Muscle of leg (tissue), 16 donors: ENCODE measurements at places on chromosomes 2 and 18. TPM values are rescaled to one million over a fixed set of nuclear protein-coding genes. Genes with fewer than 3 reads are reported as not detected.

DNA sequence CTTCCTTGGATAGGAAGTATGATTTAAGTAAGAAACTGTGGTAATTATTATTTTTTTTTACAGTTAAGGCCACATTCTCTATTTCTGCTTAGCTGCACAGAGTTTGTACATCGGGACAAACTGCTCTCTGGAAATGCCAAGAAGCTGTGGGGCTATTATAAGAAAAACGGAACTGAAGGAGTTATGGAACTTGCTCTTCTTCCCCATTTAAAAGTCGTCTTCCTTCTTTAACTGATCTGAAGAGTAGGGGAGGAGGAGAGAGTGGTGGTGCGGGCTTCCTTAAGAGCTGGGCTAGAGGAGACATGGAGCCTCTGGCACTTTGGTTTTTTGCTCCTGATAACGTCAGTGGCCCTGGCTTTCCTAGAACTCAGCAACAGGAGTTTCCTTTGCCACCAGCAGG lies 54.4 kb downstream of the RAB31 start:
- no peaks in the 10 kb centered on the region for H3K27me3 ChIP-seq
- H3K4me1 ChIP-seq = peaks cover 5% of the 10 kb centered on the region
- peak overlapping the region; percentile 20 for H3K27ac ChIP-seq
- peak; percentile 60 for DNase-seq
- H3K4me3 ChIP-seq = no peak overlapping the region

- H3K27me3 ChIP-seq = no peaks in the 10 kb centered on the region
- H3K4me1 ChIP-seq = no peaks in the 10 kb centered on the region
- peak; percentile 32 for DNase-seq
- H3K27ac ChIP-seq = no peak overlapping the region
- H3K36me3 ChIP-seq = no peaks in the 10 kb centered on the region
These were observed 674.5 kb downstream of the KCNJ3 start for GRCh38 chr2:155372969-155373368.

The CROCC2 gene
- total RNA-seq = 0.04 TPM

The MAP2 gene
- total RNA-seq = 5.7 TPM

The PSD4 gene
- total RNA-seq = 1.6 TPM

GRCh38 chr2:46451131-46451711 lies 28.1 kb upstream of the TMEM247 start:
- DNase-seq = no peak
- no peaks in the 10 kb centered on the region for H3K4me1 ChIP-seq
- H3K27me3 ChIP-seq = peaks cover 2% of the 10 kb centered on the region

GRCh38 chr2:97718051-97718882 lies 4.9 kb downstream of the ZAP70 start:
- peak overlapping the region; percentile 71 for H3K27ac ChIP-seq
- H3K4me3 ChIP-seq = no peak overlapping the region
- no peaks in the 10 kb centered on the region for H3K27me3 ChIP-seq
- DNase-seq = no peak
- no peaks in the 10 kb centered on the region for H3K36me3 ChIP-seq
- H3K4me1 ChIP-seq = peaks cover 27% of the 10 kb centered on the region

DNA sequence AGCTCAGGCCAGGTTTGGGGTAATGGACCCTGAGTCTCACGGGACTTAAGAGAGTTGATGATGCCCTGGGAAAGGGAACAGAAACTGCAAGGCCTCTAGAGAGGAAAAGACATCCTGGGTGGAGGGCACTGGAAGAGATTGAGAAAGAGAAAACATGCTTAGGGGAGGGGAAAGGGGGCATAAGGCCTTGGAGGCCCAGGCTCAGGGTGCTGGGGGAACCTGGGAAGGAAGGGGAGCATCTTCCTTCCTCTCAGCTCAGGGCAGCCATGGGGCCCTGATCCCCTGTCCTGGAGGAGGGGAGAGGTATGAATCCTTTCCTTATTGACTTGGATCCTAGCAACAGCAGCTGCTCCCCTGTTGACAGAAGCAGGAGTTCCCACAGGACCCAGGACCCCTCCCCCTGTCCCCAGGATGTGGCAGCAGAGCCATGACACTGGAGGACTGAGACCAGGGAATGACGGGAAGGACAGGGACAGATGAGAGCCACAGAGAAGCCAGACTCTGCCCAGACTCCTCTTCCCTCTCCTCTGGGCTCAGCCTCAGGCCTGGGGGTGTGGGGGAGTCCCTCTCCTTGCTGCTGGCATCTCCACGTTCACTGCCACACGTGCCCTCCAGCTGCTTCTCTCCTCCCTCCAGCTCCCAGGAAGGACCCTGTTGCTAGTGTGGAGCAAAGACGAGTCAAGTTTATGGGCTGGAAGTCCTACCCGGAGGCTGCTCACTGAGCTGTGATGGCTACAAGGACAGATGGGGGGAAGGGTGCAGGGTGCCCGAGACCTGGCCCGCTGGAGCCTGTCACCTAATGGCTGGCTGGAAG lies 815 bp downstream of the GPBAR1 start:
- peak overlapping the region; percentile 74 for H3K27ac ChIP-seq
- peak overlapping the region; percentile 20 for H3K4me3 ChIP-seq
- DNase-seq = peak; percentile 68
- no peaks in the 10 kb centered on the region for H3K27me3 ChIP-seq

The FLACC1 gene
- total RNA-seq = 2.3 TPM

The SPHKAP gene
- total RNA-seq = 26.2 TPM

The THADA gene
- total RNA-seq = 14.4 TPM

DNA sequence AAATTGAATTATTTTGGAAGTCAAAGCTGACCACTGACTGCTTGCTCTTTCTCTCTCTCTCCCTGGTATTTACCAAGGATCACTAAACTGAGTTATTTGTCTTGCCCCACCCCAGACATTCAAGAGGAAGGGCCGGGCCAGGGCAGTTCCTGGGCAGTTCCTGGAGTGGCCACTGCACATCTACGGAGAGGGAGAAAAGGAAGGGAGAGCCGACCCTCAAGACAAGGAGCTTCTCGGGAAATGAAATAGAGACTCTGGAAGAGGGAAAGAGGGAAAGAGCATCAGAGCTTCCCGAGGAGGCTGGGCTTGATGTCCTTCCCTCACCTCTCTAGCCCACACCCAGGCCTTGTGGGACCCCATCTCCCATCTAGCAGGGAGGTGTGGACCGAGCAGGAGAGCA lies 83.1 kb downstream of the SEPTIN10 start:
- H3K4me3 ChIP-seq = no peak overlapping the region
- H3K27ac ChIP-seq = no peak overlapping the region
- H3K4me1 ChIP-seq = peaks cover 12% of the 10 kb centered on the region
- DNase-seq = no peak
- H3K27me3 ChIP-seq = peaks cover 2% of the 10 kb centered on the region

The SNTG2 gene
- 0.31 TPM for total RNA-seq

The ELOA2 gene
- not detected for total RNA-seq

The DCDC2C gene
- total RNA-seq = 0.18 TPM

DNA sequence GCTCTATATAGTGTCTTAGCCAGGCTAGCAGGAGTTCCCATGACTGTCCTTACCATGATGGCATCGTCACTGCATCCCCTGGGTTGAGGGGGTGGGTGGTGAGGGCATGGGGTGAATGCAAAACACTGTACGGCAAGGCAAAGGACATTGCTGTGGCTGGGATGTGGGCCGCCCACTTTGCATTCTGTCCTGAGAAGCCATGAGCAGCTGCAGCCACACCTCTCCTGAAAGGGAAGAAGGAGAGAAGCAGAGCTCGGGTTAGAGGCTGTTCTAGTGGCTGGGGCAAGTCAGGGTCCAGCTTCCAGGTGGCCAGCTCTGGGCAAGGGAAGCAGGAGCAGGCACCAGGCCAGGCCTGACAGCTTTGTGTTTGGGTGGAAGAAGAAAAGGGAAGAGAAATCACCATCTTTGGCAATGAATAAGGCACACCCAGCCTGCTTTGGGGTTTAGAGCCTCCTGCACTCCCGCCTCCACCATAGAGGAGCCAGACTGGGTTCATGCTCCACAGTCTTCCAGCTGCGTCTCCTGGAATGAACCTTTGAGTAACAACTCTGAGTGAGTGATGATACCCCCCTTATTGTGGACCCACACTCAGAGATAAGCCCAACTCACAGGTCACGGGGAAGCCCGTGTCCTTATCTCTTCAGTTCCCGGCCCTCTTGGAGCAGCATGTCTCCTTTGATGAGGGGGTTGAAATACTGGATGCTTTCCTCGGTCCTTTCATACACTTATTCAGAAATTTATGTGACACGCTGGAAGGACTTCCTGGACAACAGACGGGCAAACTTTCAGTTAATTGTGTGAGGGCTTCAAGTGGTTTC lies 63.4 kb downstream of the INPP4A start:
- no peaks in the 10 kb centered on the region for H3K36me3 ChIP-seq
- H3K27me3 ChIP-seq = no peaks in the 10 kb centered on the region
- peaks cover 21% of the 10 kb centered on the region for H3K4me1 ChIP-seq
- DNase-seq = peak; percentile 66
- H3K27ac ChIP-seq = peak overlapping the region; percentile 20
- no peak overlapping the region for H3K4me3 ChIP-seq

DNA sequence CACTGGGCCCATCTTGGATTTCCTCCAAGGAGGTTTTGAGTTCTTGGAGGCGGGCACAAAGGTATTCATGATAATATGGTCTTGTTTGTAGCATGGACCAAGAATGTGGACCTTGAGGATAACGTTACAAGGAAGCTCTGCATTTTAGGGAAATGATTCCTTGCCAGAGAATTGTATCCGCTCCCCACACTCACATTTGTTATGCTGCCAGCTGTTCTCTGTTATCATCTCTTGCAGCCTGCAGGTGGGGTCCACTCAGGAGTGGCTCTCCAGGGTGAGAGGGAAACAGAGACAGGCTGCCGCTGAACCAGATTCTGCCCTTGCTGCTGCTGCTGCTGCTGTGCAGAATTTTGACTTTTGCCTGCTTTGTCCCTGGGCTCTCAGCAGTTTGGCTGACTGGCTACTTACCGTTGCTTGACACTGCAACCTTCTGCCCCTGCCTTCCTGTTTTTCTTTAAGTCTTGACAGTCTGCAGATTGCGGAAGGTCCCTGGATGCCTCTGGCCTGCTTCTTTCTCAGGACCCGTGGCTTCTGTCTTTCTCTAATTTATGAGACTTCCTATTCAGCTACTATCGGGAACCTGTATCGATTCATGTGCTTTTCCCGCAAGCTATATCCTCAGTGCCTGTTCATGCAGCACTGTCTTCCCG lies 122.3 kb upstream of the DOCK10 start:
- peaks cover 7% of the 10 kb centered on the region for H3K4me1 ChIP-seq
- no peaks in the 10 kb centered on the region for H3K27me3 ChIP-seq
- peak; percentile 16 for DNase-seq
- no peak overlapping the region for H3K4me3 ChIP-seq
- no peak overlapping the region for H3K27ac ChIP-seq

GRCh38 chr2:33071591-33071990 lies 124.8 kb downstream of the LTBP1 start:
- no peak for DNase-seq
- no peaks in the 10 kb centered on the region for H3K27me3 ChIP-seq
- no peaks in the 10 kb centered on the region for H3K36me3 ChIP-seq
- no peaks in the 10 kb centered on the region for H3K4me1 ChIP-seq

GRCh38 chr2:172556284-172557033 lies 569 bp downstream of the PDK1 start:
- no peaks in the 10 kb centered on the region for H3K27me3 ChIP-seq
- peaks cover 9% of the 10 kb centered on the region for H3K4me1 ChIP-seq
- H3K27ac ChIP-seq = peak overlapping the region; percentile 67
- peak; percentile 68 for DNase-seq
- H3K36me3 ChIP-seq = peaks cover 6% of the 10 kb centered on the region

GRCh38 chr2:54879598-54880332 lies 156.3 kb downstream of the EML6 start:
- peaks cover 12% of the 10 kb centered on the region for H3K4me1 ChIP-seq
- DNase-seq = peak; percentile 86
- no peaks in the 10 kb centered on the region for H3K27me3 ChIP-seq
- no peak overlapping the region for H3K4me3 ChIP-seq

The MYOM1 gene
- 377 TPM for total RNA-seq

DNA sequence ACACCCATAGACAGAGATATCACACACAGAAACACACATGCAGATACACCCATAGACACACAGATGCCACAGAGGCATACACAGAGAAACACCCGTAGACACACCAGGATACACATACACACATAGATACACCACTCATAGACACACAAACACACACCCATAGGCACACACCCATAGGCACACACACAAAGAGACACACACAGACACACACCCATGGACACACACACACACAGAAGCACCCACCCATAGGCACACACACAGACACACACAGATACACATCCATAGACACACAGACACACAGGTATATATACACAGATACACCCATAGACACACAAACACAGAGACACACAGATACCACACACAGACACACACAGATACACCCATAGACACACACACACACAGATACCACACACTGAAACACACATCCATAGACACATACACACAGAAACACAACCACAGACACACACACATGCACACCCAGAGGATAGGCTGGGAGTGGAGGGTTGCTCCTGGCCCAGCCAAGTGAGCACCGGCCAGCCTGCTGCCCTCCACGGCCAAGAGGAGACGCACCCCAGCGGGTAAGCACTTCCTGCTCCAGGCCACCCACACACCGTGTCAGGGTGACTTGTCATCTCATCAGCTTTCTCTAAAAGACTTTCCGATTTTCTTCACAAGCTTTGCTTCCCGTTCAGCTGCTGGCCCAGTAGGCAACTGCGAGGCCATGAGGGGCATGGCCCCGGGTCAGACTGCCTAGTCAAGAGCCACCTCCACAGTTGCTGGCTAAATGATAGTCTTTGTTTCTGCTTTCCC lies 14.1 kb upstream of the CNNM3 start:
- H3K4me3 ChIP-seq = no peak overlapping the region
- no peak for DNase-seq

DNA sequence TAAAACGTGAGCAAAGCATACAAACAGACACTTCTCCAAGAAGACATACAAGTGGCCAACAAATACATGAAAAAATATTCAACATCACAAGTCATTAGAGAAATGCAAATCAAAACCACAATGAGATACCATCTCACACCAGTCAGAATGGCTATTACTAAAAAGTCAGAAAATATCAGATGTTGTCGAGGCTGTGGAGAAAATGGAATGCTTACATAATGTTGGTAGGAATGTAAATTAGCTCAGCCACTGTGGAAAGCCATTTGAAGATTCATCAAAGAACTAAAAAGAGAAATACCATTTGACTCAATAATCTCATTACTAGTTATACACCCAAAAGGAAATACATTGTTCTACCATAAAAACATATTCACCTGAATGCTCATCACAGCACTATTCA lies 825.7 kb downstream of the SUCLG1 start:
- no peak for DNase-seq
- no peak overlapping the region for H3K27ac ChIP-seq
- H3K27me3 ChIP-seq = no peaks in the 10 kb centered on the region
- H3K4me1 ChIP-seq = no peaks in the 10 kb centered on the region
- H3K36me3 ChIP-seq = no peaks in the 10 kb centered on the region
- H3K4me3 ChIP-seq = no peak overlapping the region

GRCh38 chr18:13437796-13438506 lies 219.4 kb downstream of the LDLRAD4 start:
- no peaks in the 10 kb centered on the region for H3K27me3 ChIP-seq
- no peak for DNase-seq
- H3K27ac ChIP-seq = no peak overlapping the region
- no peak overlapping the region for H3K4me3 ChIP-seq
- H3K36me3 ChIP-seq = no peaks in the 10 kb centered on the region
- H3K4me1 ChIP-seq = peaks cover 7% of the 10 kb centered on the region
